ENCODE measurements at places on chromosomes 3 and 15.

GRCh38 chr3:46393554-46394434, 13.1 kb downstream of the CCR5AS start:
- no peak for DNase-seq

- no peak for DNase-seq
These were observed 345.1 kb downstream of the RORA start for GRCh38 chr15:60883691-60884640.

DNA sequence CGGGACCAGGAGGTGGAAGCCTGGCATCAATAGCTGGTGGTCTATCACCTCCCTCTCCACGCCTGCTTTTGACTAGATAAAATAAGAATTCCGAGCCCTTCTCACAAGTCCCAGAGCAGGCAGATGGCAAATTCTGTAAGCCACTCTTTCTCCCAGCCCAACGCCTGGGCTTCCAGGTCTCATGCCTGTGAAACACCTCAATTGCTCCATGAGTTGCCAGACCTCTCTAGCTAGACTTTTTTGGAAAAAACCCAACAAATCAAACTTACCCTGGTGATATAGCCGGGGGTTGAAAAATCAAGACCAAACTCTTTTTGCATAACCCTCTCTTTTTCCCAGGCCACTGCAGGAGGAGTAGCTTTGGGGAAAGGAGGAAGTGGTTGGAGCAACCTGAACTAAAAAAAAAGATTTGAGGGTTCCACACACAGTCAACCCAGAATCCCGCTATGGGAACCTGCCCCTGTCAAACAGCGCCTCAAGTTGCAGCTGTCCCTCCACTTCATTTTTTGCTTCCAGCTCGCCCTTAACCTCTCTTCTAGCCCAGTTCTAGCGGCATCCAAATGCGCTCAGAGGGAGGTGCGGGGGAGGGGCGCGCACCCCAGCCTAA, 7.0 kb downstream of the BHLHE40 start:
- DNase-seq = peak; percentile 42

GRCh38 chr3:11536132-11536935, 107.4 kb downstream of the VGLL4 start:
- DNase-seq = no peak

DNA sequence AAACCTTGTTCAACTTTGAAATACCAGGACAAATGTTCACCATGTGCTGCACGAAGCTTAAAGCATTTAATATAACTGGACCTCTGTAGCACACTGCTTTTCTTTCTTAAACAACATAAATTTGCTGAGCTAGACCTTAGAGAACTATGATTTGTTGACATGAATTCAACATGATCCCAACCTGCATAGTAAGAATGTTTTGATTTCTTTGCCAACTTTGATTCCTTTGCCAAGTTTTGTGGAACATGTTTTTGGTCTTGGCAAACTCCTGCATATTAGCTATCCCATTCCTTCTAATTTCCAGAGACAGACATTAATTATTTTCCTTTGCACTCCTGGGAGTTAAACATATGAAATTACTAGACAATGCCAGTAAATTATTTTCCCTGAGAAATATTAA, 197.2 kb upstream of the RBMS3 start:
- DNase-seq = no peak

DNA sequence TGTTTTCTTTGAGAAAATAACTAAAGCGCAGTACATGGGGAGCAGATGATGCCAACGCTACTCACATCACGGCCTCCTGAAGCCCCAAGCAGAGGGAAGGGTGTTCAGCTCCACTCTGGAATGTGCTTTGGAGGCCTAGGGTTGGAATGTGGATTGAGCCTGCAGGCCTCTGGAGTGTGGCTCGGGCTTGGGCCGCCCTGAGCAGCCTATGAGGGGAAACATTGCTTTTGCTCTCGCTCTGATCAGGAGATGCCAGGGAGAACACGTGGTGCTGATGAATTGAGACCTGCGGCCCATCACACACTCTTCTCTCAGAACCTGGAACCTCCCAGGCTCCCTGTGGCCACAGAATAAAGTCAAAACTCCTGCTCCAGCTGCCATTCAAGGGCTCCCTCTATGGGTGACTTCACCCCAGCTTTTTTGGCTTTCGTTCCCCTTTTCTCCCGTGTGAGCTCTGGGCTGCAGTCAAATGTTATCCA, 23.3 kb downstream of the CCDC13 start:
- peak; percentile 39 for DNase-seq

GRCh38 chr3:11565072-11565471, 78.6 kb downstream of the VGLL4 start:
- no peak for DNase-seq

Measured in GM12891 (cell line).